ENCODE measurements at places on chromosomes 11 and 22.

GRCh38 chr11:119885067-119885466 lies 156.1 kb upstream of the NECTIN1 start:
- no peak for DNase-seq

GRCh38 chr11:76251576-76251975 lies 45.3 kb upstream of the WNT11 start:
- DNase-seq, result no peak

DNA sequence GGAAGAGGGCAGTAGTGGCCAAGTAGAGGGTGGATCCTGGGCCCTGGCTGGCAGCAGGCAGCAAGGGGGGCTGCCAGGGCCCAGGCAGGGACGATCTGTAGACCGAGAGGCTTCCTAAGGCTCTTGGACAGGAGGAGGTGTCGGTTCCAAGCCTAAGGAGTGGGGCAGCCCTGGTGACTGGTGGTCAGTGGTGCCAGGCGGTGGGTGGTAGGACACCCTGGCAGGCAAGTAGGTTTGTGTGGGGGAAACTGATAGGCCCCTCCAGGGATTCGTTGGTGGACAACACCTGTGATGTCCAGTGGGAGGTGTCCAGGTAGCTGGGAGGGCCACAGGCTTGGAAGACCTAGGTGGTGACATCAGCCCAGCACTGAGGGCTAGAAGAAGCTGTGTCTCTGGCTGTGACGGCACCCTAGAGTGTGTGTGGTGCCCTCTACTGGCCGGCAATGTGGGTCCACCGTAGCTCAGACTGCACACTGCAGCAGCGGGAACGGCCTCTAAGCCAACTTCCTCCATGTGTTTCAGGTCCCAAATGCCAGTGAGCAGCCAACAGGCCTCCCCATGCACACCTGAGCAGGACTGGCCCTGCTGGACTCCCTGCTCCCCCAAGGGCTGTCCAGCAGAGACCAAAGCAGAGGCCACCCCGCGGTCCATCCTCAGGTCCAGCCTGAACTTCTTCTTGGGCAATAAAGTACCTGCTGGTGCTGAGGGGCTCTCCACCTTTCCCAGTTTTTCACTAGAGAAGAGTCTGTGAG lies 9.4 kb upstream of the SAMM50 start:
- DNase-seq, result peak; percentile 79

- no peak for DNase-seq
Observed at GRCh38 chr22:32353292-32353691, 4.4 kb upstream of the RFPL3 start.

- no peak for DNase-seq
Observed at GRCh38 chr11:108897071-108897481, 232.2 kb downstream of the DDX10 start.

DNA sequence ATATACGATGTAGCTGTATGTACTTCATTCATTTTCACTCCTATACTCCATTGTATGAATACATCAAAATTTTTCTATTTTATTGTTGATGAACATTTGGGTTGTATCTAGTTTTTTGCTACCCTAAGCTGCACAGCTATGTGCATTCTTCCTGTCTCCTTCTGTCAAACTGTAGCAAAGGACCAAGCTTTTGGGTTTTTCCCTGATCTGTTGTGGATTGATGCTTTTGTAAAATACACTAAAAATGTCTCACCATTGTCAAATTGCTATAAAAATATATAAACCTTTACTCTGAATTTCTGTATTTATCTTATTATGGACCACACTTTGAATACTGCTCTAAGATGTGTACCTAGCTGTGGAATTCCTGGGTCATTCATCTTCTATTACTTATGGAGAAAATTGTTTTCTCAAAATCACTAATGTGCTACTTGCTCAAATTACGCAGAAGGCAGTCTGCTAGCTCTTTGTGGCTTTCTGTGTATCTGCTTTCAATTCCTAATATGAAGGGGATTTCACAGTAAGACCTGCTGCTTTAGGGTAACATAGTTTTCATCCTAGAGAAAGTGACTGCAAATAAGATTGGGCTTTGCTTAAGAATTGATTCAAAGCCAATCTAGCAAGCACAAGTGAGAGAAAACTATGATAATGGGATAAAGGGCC lies 123.4 kb downstream of the CYP2R1 start:
- DNase-seq, result no peak

DNA sequence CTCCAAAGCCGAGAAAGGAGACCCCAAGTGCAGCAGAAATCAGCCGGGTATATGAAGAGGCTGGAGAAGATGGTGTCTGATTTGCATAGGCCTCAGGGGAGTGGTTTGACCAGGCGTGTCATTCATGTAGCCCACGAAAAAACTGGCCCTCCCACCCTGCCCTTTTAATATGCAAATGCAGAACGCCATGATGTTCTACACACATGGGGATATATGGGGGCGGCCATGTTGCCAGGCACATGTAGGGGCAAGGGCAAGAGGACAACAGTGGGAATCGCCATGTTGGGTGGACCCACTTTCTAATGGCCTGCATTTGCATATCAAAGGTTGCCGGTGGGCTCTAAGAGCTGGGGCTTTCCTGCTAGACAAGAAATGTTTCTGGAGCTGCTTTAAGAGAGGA lies 86.4 kb downstream of the ISX start:
- no peak for DNase-seq

GRCh38 chr11:106399076-106399511 lies 321.6 kb downstream of the AASDHPPT start:
- no peak for DNase-seq

DNA sequence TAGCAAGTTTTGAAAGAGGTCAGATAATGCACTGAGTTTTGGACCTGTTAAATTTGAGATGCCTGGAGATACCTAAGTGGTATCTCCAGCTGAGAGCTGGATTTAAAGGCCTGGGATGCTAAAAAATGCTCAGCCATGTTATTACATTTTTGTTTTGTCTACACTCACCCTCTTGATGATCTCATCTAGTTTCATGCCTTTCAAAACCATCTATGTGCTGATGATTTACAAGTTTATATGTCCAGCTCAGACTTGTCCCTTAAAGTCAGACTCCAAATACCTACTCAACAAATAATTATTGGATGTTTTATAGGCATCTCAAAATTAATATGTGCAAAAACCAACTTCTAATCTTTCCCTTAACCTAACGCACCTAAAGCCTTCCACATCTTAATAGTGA lies 103.6 kb upstream of the OR9G4 start:
- no peak for DNase-seq

DNA sequence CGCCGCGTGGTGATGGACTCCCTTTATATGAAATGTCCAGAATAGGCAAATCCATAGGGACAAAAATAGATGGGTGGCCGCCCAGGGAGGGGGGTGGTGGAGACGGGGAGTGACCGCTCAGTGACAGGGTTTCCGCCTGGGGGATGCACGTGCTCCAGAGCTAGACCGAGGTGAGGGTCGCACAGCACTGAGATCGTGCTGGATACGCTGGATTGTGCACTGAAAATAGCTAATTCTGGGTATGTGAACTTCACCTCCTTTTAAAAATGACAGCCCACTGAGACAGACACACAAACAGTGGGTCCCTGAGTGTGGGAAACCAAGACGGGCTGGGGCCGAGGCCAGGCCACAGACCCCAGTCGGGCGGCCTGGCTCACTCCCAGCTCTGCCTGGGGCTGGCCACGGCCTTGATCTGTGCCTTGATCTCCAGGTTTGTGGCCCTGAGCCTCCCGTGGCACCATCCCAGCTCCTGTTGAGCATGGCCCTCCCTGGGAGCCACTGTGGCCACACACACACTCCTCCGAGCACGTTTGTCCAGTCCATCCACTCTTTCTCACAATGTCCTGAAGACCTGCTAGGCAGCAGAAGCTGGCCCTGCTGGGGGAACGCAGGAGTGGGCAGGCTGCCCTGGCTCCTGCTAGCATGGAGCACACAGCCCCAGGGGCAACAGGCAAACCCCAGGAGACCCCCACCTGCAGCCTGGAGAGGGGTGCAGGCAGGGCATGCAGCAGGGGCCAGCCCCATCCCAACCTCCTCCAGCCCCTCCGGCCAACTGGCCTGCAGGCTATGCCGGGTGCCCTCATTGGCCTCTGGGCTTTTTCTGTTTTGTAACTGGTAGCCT lies 41.0 kb upstream of the TH start:
- no peak for DNase-seq

GRCh38 chr11:47305734-47306483 lies 36.0 kb downstream of the MADD start:
- DNase-seq, result no peak

GRCh38 chr11:89203814-89204213 lies 26.1 kb downstream of the TYR start:
- no peak for DNase-seq

DNA sequence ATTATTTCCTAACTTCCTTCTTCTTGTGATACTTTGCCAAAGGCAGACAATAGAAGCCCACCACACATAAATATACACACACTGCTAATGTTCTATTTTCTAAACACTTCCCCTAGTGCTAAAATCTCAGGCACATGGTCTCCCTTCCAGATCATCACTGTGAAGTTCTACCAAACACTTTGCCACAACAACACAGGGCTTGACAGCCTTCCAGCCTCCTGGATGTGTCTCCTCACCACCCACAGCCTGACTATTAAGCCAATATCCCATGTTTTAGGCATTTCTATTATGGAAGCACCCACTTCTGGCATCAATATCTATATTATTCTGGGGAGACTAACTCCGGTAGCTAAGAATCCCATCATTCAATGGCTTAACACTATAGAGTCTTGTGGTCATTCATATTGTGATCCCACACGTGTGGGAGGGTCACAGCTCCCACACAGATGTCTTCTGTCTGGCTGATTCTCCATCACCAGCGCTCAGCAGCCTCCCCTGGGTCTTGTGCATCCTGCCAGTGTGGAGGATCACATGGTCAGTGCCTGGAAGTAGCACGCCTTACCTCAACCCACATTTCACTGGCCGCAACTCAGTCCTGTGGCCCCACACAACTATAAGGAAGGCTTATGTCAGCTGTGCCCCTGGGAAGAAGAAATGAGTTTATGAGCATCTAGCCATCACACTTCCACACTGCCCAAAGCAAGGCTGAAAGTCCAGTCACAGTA lies 29.0 kb downstream of the SPATA19 start:
- no peak for DNase-seq

- DNase-seq, result no peak
Observed at GRCh38 chr11:112878033-112878601, 83.1 kb upstream of the NCAM1 start.
